ENCODE measurements at places on chromosomes 3 and 15. TPM values are rescaled to one million over a fixed set of nuclear protein-coding genes. Genes with fewer than 3 reads are reported as not detected.

GRCh38 chr3:23199649-23200048, 3.5 kb upstream of the UBE2E2 start:
- no peak for DNase-seq

CCDC39 gene
- total RNA-seq = not detected

GRCh38 chr3:181741417-181741816, 29.7 kb downstream of the SOX2 start:
- DNase-seq = no peak

GRCh38 chr3:195537995-195538394, 5.1 kb downstream of the PPP1R2 start:
- no peak for DNase-seq

GRCh38 chr3:117045143-117045542, 335.6 kb downstream of the TUSC7 start:
- no peak for DNase-seq

DNA sequence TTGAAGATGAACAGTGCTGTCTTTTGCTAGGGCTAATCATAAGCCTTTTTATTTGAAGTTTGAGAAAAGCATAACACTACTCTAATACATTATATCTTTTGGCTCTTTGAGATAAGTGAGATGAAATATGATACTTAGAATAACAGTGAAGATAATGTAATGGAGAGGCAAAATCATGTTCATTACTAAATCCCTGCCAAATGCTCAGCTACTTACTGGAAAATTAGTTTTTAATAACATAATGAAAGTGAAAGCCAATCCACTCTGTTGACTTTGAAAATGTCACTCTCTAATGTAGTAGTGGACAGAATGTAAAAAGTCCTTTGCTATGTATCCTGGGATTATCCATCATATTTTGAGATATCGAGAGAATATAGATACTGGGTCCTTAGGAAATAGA, 35.9 kb upstream of the MYH15 start:
- no peak for DNase-seq

DNA sequence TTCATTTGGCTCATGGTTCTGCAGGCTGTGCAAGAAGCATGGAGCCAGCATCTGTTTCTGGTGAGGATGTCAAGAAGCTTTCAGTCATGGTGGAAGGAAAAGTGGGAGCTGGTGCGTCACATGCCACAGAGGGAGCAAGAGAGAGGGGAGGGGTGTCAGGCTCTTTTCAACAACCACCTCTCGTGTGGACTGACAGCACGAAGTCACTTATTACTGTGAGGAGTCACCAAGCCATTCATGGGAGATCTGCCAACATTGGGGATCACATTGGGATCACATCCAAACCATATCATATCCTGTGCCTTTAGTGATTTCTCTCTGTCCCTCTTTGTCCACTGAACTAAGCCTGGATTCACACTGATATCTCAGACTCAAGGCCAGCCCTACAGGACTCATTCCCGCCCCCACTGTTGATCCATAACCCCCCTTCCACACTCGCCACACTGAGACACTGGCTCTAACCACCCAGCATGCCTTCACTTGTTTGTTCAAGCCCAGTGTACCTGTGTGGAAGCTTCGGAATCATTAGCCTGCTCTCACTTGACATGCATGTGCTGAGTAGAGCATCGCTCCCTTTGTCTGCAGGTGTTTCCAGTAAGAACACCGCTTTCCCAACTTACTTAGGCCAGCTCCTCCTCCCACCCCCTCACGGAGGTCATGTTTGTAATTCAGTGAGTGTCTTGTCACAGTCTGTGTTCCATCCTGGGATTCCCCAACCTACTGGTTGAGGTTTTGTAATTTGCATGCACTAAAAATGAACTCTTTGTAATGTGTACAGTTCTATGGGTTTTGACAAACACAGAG, 132.2 kb downstream of the KLF13 start:
- no peak for DNase-seq

- DNase-seq = no peak
Measured at GRCh38 chr3:8619548-8619947, 25.1 kb downstream of the SSUH2 start.

STRC gene
- total RNA-seq = under 0.01 TPM

GRCh38 chr15:78938658-78939488, 6.0 kb downstream of the CTSH start:
- no peak for DNase-seq

GRCh38 chr3:72033666-72034428, 248.9 kb upstream of the PROK2 start:
- no peak for DNase-seq

- DNase-seq = no peak
Measured at GRCh38 chr3:56915966-56916586, 114.3 kb upstream of the ARHGEF3 start.

LRTM1 gene
- not detected for total RNA-seq

DNA sequence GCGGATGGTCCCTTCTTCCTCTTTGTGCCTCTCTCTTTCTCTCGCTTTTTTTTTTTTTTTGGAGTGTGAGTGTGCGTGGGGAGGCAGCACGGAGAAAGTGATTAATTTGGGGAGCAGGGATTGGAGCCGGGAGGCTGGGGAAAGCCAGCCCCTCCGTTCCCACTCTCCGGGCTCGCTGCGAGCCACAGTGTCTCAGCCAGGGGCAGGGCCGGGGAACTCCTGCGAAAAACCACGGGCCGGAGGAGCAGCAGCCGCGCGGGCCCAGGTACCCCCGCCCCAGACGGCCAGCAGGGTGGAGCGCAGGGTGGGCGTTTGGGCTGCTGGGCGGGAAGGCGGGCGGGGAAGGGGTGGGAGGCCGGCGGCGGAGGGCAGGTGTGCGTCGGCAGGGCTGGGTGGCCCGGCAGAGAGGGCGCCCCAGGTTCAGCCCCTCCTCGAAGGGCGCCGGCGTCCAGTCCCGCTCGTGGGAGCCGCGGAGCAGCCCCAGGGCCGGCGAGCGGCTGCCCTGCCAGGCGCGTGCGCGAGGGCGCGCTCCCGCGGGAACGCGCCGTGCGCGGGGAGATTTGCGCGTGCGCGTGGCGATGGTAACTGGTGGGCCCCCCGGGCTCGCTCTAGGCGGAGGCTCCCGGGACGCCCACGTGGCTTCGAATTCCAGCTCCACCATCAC, 1.4 kb downstream of the CHL1 start:
- no peak for DNase-seq

DNA sequence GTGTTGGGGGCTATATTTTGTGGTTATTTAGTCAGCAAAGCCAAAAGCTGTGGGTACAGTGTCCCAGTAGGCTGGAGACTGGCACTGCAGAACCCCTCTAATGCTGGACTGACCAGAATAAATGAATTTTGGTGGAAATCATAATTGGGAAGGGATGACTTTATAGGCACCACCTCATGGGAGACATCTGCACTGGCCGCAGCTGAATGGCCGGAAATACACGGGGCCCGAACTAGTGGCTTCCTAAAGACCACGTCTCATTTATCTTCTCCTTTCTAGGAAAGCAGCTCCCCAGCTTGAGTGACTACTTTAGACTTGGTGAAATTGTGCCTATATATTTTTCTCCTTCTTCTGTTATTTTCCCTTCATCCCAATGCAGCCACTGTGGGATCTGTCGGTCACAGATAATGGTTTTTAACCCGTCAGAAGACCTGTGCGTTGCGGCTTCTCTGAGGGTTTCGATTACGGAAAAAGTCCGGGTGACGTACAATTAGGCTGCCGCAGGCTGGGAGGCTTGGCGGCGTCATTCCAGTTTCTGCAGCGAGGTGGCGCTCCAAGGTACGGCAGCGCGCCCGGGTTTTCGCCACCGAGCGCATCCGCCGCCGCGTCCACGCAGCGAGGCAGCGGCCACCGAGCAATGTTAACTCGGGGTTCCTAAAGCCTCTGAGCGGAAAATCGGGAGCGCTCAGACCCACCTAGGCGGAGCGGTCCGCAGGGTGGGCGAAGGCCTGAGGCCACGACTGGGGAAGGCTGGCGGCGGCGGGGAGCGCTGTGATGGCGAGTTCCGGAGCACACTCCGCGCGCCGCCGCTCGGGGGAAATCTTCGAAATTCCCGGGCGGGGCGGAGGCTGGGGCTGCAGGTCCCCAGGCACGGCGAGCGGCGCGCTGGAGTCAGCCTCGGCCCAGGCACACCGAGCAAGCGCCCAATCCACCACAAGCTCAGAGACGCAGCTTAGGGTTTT, 26.3 kb downstream of the NR2F2 start:
- DNase-seq = no peak

DNA sequence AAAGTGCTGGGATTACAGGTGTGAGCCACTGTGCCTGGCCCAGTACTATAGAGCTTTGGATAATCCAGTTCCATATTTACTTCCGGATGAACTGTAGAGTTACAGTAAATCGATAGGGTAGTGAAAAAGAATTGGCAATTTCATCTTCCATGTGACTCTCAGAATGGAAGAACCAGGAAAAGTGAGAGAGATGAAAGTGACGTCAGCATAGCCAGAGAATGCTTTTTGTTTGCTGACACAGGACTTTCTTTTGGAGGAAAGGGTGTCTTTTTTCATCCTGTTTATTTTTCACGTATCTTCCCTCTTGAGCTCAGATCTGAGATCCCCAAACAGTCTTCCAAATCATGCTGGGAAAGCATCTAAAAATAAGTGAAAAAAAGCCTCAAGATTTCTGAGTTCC, 91.2 kb upstream of the KCNAB1 start:
- DNase-seq = no peak

MINAR1 gene
- total RNA-seq = 0.42 TPM

All from esophagus muscularis mucosa (tissue), 4 donors.